ENCODE measurements at places on chromosomes 12 and 14.

DNA sequence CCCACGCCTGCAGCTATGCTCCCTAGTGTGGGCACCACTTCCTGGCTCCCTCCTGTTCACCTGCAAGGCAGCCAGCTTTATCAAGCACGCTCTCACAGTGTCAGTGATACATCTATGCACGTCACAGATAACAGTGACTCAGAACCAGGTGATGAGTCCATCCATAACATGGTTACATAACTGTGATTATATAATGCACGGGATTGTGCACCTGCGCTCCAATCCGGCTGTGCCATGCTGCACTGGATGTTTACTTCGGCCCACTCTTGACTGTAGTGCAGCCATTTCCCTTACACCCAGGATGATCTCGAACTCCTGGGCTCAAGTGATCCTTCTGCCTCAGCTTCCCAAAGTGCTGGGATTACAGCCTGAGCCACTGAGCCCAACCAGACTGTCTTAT lies 38.4 kb upstream of the CEP83 start:
- DNase-seq, result no peak

GRCh38 chr14:50666772-50667683 lies 1.1 kb downstream of the SAV1 start:
- DNase-seq, result peak; percentile 37

- DNase-seq, result peak; percentile 14
Observed at GRCh38 chr12:66190519-66191370, 1.7 kb downstream of the IRAK3 start.

GRCh38 chr14:99733211-99733539 lies 49.1 kb downstream of the CYP46A1 start:
- DNase-seq, result no peak

- peak; percentile 78 for DNase-seq
Observed at GRCh38 chr12:7433276-7433822, 10.6 kb downstream of the CD163L1 start.

- DNase-seq, result peak; percentile 71
Observed at GRCh38 chr14:104976198-104977007, 1.8 kb downstream of the AHNAK2 start.

GRCh38 chr14:68621400-68622365 lies 171.2 kb downstream of the ZFP36L1 start:
- DNase-seq, result peak; percentile 72

DNA sequence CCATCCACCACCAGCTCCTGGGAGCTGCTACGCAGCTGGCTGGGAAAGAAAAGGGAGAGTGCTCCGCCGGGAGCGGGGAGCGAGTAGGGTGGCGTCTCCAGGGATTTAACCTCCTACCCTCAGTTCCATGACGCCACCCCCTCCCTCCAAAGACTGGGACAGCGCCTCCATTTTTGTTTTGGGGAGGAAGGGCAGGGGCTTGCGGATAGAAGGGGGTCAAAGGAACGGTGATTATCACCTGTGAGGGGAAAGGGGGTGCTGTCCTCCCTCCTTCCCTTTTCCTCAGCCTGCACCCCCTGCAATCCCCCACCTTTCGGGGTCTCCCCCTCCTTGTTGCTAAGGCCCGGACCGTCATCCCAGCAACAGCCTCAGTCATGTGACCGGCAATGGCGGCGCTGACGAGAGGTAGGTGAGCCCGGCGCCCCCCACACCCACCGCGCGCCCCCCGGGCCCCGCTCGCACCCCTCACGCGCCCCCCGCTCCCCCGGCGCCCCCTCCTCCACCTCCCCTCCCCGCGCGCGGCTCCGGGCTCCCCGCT lies at the start of gene DTX3:
Gene DTX3, plus strand, starts transcription at position 371 of the 538 bp plus-strand sequence. CDS start 1,694 bp downstream, outside the sequence.
- DNase-seq, result no peak

GRCh38 chr12:3746758-3747157 lies 6.2 kb downstream of the CRACR2A start:
- DNase-seq, result no peak

DNA sequence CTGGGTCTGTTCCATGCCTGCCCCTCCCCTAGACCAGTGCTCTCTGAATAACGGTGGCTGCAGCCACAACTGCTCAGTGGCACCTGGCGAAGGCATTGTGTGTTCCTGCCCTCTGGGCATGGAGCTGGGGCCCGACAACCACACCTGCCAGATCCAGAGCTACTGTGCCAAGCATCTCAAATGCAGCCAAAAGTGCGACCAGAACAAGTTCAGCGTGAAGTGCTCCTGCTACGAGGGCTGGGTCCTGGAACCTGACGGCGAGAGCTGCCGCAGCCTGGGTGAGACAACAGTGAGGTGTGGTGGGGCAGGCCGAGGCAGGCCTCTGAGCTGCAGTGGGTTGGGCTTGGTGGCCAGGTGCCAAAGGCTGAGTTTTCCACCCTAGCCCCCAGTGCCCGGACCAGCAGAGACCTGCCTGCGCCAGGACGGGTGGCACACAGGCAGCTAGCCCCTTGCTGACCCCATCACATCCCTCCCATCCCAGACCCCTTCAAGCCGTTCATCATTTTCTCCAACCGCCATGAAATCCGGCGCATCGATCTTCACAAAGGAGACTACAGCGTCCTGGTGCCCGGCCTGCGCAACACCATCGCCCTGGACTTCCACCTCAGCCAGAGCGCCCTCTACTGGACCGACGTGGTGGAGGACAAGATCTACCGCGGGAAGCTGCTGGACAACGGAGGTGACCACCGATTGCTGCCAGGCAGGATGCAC lies 28.2 kb upstream of the LRP1-AS start:
- peak; percentile 67 for DNase-seq

DNA sequence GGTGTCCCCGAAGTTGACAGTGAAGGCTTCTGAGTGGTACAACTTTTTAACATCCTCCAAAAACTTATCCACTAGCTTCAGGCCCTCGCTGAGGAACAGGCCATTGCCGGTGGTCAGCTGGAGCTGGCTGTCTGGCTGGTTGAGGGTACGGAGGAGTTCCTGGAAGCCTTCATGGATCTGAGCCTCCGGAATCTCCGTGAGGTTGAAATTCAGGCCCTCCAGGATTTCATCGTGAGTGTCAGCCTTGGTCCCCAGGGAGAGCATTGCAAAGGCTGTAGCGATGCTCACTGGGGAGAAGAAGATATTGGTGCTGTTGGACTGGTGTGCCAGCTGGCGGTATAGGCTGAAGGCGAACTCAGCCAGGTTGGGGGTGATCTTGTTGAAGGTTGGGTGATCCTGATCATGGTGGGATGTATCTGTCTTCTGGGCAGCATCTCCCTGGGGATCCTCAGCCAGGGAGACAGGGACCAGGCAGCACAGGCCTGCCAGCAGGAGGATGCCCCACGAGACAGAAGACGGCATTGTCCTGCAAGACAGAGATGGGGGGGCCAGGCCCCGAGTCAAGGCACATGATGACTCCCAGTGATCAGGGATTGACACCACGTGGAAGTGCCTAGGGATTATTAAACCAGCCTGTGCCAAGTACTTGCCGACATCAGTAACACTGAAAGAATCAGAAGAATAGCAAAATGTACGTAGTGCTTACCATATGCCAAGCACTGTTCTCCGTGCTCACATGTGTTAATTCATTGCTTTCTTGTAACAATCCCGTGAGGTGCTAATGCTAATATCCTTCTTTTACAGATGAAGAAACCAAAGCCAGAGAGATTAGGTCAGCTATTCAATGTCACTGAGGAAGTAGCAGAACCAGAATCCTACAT lies 5.4 kb downstream of the SERPINA1 start:
- DNase-seq, result no peak

DNA sequence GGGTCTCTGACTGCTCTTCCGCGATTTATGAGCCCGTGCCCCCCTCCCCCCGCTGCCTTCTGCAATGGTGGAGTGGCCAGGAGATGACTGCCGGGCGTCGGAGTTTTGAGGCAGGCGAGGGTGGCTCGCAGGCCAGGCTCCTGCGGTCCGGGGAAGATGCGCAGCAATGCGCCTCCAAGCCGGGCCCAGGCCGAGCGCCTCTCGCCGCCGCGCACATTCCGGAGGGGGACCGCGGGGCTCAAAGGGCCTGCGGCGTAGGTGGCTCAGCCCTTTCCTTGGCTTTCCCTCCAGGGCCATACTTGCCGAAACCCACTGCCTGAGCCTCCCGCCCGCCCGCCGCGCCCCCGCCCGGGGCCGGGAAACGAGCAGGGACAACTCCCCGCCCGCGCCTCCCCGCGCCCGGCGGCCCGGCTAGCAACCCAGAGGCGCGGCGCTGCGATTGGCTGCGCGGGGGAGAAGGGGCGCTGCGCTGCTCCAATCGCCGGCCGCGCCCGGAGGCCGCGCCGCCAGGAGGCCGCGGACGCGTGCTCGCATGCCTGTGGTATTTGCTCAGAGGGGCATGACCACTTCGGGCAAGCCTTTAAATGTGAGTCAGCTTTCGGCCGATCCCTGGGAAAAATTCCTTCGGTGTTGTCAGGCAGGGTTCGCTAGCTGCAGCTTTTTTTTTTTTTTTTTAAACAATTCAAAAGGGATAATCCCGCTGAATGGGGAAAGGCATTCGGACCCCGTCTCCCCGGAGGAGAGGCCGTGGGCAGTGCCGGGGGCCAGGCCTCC lies 157.9 kb upstream of the PARP11 start:
- DNase-seq, result peak; percentile 98

DNA sequence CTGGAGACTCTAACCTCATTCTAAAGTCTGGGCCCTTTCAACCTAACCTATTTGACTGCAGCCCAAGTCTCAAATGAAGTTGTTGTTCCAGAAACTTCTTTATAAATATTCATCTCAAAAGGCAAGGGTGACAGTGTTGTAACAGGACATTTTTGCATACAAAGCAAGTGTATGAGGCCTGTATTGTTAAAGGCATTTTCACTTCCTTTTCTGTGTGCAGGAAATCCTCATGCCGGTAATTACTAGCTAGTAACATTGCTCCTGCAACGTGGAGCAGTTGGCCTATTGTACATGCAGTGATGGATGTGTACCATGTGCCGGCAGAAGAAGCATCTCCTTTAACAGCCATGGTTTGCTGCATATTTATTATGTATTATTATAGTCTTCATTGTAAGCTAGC lies 156.5 kb upstream of the RMST start:
- DNase-seq, result no peak

GRCh38 chr14:20799892-20800544 lies 2.6 kb downstream of the RNASE1 start:
- DNase-seq, result no peak

Data from HFFc6 (cell line).